ENCODE measurements at places on chromosomes 3 and 15.

DNA sequence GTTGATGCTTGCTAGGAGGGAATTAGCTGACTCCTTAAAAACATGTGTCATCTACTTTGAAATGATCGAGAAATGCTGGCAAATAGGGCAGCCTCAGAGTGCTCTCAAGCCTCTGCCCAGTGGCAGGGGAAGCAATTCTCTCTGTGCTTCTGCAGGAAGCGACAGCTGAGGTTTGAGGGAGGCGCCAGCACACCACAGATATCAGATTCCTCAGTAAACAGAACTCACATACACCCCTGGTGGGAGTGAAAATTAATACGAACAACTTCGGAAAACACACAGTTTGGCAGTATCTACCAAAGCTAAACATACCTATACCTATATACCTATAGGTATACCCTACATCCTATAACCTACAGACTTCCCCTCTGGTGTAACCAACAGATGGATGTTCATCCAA is 61.3 kb downstream of the NSMCE3 start:
- DNase-seq: no peak

DNA sequence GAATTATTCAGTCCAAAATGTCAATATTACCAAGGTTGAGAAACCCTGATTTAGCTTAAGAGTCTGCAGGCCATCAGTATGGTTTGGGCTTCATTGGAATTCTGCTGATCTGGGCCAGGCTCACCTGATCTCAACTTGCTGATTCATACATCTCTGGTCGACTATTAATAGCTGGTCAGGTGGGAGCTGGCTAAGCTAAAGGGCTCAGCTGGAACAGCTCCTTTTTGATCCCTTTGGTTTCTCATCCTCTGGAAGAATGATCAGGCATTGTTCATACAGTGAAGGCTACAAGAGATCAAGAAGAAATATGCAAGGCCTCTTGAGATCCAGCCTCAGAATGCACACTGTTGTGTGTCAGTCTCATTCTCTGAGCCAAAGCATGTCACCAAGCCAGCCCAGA is 123.3 kb upstream of the MME start:
- DNase-seq: no peak

DNA sequence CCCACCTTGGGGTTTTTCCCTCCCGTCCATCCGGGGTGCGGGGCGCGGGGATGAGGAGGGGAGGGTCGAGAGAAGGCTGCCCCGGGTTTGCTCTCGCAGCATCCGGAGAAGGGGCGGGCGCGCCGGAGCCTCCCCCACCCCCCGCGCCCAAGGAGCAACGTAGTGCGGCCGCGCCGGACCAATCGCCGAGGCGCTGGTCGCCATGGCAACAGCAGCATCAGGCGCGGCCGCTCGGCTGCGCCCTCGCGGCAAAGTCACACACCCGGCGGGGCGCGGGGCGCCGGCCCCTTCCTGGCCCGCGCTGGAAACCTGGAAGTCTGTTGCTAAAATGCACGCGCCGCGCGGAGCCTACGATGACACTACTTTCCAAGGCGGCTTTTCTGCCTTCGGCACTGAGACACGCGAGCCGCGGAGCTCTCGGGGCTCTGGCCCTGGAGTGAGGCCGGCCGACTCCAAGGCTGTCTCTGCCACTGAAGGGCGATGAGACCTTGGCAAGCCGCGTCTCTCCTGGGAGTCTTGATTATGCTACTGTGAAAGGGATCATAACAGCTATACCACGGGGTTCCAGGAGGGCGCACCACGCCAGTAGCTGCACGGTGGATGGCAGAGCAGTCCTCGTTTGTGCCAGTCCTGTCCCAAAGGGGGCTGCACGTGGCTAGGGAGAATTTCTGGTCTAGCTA is at the start of gene IQSEC1:
Gene IQSEC1, minus strand, starts transcription at position 104 of the 680 bp plus-strand sequence. CDS start 415 bp downstream, outside the sequence.
- peak; percentile 50 for DNase-seq

DNA sequence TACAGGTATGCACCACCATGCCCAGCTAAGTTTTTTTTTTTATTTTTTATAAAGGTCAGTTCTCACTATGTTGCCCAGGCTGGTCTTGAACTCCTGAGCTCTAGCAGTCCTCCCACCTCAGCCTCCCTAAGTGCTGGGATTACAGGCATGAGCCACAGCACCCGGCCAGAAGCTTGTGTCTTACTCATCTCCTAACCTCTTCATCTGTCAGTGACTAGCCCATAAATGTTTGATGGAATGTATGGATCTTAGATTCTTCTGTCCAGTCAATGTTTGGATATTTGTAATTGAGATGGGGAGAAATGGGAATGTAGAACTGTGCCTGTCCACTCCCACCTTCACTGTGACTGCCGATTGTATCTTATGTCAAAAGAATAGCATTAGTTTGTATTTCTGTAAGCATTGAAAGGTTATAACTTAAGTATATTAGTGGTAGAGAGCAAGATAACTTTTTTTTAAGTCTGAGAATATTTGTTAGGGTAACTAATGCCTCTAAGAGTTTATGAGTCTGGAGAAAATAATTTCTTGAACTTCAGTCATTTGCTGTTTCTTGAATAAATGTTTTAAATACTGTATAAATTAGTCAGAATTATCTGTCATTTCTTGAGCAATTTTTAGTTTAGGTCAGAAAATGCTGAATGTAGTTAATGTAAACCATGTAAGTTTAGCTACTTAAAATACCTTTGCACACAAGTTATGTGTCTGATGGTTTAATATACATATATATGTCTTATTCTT is 215.3 kb upstream of the CGNL1 start:
- DNase-seq: no peak

GRCh38 chr15:64521726-64522164 is 61.4 kb downstream of the ZNF609 start:
- no peak for DNase-seq

- DNase-seq: no peak
These were observed 8.7 kb upstream of the LRRC58 start for GRCh38 chr3:120357807-120358206.

- DNase-seq: no peak
These were observed 24.6 kb upstream of the PLSCR4 start for GRCh38 chr3:146275476-146275875.
